Stimulated activated CD4-positive, alpha-beta T cell treated with anti-CD3 and anti-CD28 coated beads, Interleukin-12 subunit alpha, Interleukin-12 subunit beta, amount 100 ng/mL, for 4 hours (primary cell): ENCODE measurements at places on chromosomes 5 and 9.

- no peak for DNase-seq
These were observed 188.4 kb downstream of the PCSK1 start for GRCh38 chr5:96244696-96245095.

DNA sequence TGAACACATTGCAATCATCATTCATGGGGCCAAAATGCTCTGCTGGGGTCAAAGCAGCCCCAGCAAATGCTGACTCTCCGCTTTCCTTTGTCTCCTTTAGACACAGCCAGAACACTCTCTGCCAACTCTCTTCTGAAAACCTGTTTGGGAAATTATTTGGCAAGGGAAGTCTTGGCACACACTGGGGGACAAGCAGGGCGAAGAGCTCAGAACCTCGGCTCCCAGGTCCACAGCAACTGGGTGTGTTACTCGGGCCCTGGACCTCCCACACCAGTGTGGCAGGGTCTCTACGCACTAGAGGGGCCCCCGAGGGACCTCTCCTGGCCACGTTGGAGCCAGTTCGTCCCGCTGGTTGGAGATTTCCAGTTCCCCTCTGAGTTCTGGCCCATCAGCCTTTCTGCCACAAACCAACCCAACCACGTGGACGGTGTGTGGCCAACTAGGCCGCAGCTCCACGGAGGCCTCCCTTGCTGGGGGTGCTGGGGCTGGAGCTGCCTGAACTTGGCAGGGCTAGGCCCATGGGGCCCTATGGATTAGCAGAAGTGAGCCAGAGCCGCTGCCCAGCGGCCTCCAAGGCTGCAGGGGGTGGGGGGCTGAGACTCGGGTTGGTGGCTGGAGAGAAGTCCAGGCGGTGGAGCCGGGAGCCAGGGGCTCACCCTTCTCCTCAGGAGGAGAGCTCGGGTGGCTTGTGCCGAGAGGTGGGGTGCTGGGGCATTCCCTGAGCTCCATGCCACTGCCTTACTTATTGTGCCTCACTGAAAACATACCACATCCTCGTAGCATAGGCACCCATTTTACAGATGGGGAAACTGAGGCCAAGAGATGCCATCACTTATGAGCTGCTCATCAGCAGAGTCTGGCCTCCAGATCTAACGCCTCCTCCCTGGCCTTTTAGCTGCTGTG, 46.8 kb upstream of the RNU6ATAC start:
- no peak for DNase-seq

DNA sequence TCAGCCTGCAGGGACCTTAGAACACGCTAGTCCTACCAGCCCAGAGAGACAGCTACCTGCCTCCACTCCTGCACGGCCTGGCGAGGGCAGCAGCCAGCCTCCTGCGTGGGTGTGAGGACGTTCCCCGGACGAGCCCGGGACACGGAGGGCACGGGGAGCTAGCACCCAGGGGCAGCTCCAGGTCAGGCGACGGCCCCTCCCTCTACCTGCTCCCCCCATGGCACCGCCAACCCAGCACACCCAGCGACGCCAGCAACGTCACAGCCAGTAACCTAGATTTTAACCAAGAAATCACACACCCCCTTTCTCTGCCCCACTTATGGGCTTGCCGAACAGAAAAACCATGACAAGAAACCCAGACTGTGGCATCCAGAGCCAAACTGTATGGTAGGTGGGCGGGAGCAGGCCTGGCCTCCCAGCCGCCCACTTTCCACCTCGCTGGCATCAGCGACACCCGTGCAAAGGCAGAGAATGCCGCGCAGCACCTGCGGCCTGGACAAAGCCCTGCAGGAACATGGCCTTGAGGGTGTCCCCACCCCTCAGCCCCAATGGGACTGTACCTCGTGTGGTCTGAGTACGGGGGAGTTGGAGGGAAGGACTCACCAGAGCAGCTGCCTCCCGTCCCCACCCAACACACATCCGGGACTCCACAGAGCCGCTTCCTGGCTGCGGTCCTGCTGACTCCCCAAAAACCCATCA, 47.9 kb downstream of the NACC2 start:
- no peak for DNase-seq

DNA sequence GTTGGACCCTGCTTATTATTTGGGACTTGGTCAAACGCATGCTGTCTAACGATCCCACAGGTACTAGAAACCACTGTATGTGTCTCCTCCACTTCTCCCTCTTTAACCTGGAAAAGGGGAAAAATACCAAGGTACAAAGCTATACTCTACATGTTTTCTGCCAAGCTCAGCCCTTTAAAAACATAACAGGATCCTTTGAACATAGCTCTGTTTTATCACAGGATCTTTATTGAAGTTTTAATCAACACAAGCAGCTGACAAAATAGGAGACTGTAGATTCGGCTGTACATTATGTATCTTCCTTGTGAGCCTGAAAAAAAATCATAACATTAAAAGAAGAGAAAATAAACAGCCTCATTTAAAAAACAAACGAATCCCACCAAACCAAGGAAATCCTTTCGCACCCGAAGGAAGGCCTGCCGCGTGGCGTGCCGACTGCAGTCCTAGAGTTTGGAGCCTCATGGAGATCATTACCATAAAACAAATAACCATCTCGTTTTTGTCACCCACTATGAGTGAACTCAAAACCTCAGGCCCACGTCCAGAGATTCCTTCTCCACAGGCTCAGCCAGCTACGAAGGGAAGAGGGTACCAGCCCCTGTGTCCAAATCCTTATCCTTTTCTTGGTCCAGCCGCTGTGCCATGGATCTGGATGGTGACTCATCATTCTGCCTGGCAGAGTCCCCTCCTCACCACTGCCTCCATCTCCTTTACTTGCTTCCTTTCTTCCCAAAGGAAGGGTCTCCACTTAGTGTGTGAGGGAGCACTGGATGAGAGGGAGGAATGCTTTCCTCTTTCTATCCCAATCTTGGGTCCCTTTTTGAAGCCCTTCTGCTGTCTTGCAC, 651.1 kb downstream of the CCDC171 start:
- DNase-seq, result no peak

- DNase-seq, result no peak
These were observed 280.1 kb upstream of the PDE4D start for GRCh38 chr5:60173667-60174066.

DNA sequence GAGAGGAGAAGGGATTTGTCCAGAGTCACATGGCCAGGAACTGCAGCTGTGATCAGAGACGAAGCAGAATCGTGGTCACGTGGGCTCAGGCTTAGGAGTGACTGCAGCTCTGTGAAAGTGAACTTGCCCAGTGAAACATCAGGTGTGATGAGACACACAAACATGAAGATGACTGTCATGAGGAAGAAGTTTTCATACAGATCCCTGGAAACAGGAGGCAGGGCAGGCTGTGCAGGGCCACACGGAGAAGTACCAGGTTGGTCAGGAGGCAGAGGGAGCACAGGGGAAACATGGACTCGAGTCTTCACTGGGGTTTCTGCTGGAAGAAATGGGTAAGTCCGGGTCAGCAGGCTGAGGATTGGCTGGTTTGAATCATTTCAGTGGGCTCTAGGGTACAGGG, 64.1 kb downstream of the BARX1 start:
- no peak for DNase-seq

DNA sequence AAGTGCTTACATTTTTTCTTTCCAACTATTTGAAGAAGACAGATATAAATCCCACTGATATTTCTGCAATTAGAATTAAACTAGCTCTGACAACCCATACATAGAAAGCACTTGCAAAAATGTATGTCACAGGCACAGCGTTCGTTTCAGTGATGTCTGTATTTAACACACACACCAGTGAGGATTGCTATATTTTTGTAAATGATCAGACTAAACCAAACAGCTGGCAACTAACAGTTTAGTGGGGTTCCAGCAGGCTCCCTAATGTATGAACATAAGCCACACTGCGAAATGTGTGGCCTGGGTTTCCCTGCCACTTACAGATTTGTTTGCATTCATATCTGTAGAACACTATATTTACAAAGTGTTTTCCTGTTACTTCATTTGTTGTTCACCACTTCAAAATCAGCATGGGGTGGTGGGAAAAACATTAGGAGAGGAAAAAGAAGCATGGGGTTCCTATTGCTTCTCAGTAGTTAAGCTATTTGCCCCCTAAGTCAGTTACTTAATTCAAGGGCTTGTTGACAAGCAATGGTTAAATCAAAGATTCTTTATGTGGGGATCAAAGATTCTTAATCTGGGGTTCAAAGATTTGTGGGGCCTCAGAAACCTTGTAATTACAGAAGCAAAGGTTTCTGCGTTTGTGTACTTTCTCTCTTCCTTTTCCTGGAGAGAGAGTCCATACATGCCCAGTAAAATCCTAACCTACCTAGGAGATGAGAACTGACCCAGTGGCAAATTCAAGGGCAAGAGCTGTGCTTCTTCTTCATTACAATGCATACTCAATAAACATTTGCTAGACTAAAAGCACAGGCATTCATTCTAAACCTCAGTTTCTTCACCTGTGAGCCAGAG, 27.1 kb downstream of the ZNF608 start:
- DNase-seq, result no peak

- peak; percentile 33 for DNase-seq
These were observed 925 bp downstream of the ABHD17B start for GRCh38 chr9:71909887-71910649.

GRCh38 chr5:26563979-26564378, 474.4 kb downstream of the CDH9 start:
- DNase-seq, result no peak

DNA sequence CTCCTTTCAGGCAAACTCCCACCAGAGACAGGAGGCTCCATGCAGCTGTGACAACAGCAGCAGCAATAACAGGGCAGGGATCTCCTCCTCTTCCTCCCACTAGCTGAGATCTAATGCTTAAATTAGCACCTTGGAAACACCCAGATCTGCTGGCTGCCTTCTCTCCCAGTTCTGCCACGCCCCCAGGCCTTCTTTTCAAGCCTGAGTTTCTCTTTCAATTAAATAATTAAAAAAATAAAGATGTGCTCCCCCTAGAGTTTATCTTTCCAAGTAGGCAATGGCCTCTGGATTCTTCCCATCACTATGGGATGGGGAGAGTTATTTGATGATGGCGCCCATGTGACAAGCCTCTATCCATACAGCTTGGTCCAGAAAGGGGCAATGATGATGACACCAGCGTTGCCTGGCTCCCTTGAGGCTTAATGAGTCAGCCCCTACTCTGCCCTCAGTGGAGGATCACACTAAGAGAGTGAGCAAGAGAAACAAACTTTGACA, 3.8 kb downstream of the FAM219A start:
- DNase-seq, result no peak

DNA sequence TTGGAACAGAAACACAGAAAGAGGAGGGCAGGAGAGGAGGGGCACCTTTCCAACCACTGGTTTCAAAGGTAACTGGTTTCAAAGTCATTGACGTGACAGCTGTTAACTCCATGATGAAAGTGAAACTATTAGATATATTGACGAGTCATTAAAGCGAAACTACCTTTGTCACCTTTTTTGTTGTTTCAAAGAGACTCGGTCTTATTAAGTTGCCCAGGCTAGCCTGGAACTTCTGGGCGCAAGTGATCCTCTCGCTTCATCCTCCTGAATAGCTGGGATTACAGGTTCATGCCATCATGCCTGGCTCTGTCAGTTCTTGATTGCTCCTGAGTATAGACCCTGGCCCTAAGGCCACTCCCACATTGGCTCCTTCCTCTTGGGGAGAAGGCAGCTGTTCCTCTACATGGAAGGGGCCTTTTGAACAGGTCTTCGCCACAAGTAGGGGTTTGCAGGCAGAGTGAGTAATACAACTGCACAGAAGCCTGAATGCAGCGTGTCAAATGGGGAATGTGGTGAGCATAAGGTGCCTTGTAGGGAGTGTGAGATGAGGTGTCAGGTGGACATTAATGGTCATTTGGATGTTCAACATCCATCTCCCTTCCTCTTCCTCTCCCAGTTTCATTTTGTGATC, 3.4 kb upstream of the F12 start:
- DNase-seq, result no peak

DNA sequence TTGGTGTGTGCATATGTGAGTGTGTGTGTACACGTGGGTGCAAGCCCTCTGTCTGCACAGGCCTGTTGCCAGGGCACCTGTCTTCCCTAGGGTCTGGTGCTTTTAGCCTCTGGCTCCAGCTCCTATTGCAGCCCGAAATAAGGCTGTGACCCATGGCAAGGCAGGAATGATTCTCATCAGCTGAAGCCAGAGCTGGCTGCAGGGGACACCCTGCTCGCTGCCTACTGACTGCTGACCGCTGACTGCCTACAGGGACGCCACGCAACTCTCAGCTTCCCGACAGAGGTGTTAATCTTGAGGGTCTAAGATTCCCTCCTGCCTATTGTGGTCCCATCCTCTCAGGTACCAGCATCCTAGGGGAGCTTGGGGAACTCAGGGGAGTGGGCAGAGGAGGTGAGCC, at the start of gene MYOZ3:
Gene MYOZ3 (plus strand): TSS at position 166 of the 400 bp plus-strand sequence. CDS start 1,691 bp downstream, outside the sequence.
- no peak for DNase-seq

DNA sequence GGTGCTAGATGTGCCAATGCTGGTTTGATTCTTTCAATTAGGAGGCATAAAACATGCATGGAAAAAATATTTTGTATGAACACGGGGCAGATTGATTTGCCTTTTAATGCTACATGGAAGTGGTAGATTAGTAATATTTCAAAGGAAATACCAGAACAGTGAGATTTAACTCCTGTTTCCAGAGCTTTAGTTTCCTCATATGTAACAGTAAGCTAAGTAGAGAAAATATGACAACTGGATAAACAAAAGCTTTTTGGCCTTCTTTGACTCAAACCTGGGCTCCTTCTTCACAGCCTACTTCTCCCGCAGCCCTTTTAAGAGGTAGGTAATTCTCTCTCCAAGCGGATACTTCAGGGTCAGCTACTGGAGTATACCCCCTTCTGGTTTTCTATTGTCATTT, 254.2 kb upstream of the TRPC7 start:
- no peak for DNase-seq

- DNase-seq, result no peak
These were observed 13.9 kb downstream of the TNIP1 start for GRCh38 chr5:151066920-151067319.

- DNase-seq, result no peak
These were observed 39.2 kb downstream of the TSTD2 start for GRCh38 chr9:97593960-97594359.

- no peak for DNase-seq
These were observed 182.9 kb upstream of the MAP1B start for GRCh38 chr5:71924325-71924724.

DNA sequence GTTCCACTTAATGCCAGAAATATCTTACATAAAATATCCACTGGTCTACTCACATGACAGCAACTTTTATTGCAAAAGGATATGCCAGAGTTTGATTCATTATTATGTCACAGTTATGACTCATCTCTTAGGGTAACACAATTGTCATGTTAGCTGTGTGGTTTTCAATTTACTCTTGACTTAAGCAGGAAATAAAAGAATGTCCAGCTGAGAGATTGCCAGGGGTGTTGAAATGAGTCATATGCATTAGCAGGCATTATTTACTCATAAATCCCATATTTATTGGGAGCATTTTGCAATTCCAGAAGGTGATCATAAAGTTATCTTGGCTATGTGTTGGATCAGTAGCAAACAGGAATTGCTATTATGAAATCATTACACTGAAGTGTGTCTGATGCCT, 1164.6 kb upstream of the CDH18 start:
- DNase-seq, result no peak

DNA sequence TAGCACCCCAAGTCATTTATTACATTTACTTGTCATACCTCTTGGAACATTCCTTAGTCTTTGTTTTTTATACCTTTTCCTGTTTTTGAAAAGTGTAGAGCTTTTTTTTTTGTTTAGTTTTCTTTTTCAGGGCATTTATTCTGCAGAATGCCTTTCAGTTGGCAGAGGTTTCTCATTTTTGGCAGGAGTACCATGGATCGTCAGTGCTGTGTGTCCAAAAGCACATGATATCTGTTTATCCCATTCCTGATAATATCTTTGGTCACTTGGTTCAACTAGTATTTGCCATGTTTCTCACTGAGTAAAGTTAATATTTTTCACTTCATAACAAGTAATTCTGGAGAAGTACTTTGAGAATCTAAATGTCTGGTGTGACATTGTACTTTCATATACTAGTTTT, 10.7 kb downstream of the OGN start:
- no peak for DNase-seq
